ENCODE measurements at places on chromosomes 3 and 15.
A peak's percentile ranks its signal among the peaks of the same experiment; 100 is the strongest.

GRCh38 chr15:84797801-84798200, 19.4 kb upstream of the ALPK3 start:
- DNase-seq = no peak

GRCh38 chr15:23686466-23687142, 501 bp downstream of the NDN start:
- no peak for DNase-seq

DNA sequence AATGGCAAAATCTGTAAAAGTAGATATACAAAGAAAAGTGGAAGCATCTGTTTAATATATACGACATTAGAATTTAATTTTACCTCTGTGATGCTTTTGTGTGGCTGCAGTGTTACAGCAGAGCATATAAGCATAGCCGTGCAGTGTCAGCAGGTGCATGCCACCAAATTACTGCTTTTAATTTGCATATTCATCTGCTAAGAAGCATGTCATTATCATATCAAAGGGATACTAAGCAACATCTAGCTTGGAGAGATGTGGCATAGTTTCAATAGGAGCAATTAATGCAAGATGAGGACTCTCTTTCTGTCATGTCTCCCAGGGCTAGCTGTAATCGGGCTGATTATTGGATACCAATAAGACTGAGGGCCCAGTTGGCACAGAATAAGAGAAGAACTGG, 214.4 kb upstream of the SOX2 start:
- no peak for DNase-seq

- DNase-seq = no peak
Observed at GRCh38 chr3:133943031-133943535, 47.4 kb upstream of the RAB6B start.

DNA sequence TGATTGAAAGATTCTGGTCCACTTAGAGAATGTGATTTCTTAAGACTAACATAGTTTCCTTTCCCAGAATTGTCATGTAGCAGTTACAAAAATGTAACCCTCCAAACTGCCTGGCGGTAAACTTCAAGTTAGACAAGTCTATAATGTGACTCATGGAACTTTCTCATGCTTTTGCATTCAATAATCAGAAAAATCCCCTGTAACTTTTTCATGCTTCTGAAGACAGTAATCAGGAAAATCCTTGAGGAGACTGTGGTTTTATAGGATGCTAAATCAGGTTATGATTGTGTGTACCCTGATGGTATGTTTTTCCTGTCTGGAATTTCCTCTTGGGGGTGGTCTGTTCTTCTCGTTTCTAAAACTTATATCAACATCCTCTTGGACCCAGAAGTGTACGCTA, 74.0 kb upstream of the RARB start:
- no peak for DNase-seq

- DNase-seq = peak; percentile 67
Observed at GRCh38 chr3:58630076-58630709, 36.4 kb downstream of the FAM3D start.

DNA sequence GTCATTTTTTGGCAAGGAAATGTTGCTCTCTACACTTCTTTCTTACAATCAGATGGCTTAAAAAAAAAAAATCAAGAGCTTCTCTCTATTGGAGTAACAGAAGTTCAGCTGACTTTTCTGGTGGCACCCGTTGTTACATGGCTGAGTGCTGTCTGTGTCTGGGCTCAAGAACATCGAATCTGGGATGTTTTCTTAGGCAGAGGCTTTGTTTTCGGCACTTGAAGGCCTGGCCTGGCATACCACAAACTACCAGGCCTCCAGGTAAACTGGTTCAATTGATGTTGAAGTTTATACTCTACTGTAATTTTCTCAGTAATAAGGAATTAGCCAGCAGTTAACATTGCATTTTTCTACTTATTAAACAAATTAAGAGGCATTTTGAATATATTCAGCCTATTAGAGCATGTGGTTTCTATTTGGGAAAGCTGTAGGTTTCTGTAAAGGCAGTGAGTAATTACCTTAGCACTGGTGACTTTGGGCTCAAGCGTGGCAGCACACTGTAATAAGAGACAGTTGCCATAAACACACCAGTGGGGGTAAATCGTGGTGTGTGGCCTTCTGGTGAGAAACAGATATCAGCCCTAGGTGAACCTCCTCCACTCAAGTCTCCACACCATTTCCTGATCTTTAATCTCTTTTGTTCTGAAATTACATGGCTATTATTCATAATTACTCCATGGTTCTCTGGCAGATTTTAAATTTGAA, 544.7 kb downstream of the MECOM start:
- no peak for DNase-seq

GRCh38 chr15:31130576-31131237, 29.2 kb upstream of the TRPM1 start:
- no peak for DNase-seq

- peak; percentile 71 for DNase-seq
Observed at GRCh38 chr3:29430558-29430971, 149.7 kb downstream of the RBMS3 start.

DNA sequence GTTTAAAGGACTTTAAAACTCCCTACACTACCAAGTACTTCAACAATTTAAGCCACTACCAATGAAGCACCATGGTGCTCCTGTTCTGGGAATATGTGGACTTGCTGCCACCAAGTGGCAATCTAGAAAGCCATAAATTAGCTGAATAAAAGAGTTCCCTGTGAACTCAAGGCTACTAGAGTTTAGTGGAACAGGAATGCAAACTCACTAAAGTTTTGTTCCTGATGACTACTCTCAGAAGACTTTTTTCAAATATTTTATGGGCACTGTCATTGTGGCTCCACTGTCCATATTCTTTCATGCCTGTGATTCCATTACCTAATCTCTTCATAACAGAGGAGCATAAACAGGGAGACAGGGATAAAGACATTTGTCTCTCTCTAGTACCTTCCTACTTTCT, 63.9 kb downstream of the TMCC1 start:
- peak; percentile 92 for DNase-seq

GRCh38 chr3:15107075-15107947, 8.4 kb upstream of the RBSN start:
- no peak for DNase-seq

GRCh38 chr15:28957606-28958498, 72.1 kb downstream of the APBA2 start:
- DNase-seq = no peak

GRCh38 chr3:132593241-132593946, 3.7 kb upstream of the ACKR4 start:
- no peak for DNase-seq

- DNase-seq = no peak
Observed at GRCh38 chr15:80854104-80854503, 74.9 kb downstream of the CEMIP start.

All from cardiac fibroblast (primary cell).